ENCODE measurements at places on chromosomes 6 and 20.

DNA sequence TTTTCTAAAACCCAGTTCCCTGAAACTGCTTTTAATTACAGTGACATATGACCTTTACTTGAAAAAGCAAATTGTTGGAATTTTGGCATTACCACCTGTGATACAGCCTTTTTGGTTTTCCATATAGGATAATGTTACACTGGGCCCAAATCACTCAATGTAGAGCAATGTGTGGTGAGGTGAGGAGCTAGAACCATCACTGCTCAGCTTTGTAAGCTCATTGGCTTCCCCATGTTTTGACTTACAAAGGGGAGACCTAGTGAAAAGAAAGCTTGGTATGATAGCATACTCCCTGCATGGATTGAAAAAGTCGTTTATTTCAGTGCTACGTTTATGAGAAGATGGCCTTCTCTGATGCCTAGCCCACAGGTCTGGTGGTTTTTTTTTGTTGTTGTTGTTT, 470.4 kb upstream of the EPHA7 start:
- DNase-seq, result no peak

DNA sequence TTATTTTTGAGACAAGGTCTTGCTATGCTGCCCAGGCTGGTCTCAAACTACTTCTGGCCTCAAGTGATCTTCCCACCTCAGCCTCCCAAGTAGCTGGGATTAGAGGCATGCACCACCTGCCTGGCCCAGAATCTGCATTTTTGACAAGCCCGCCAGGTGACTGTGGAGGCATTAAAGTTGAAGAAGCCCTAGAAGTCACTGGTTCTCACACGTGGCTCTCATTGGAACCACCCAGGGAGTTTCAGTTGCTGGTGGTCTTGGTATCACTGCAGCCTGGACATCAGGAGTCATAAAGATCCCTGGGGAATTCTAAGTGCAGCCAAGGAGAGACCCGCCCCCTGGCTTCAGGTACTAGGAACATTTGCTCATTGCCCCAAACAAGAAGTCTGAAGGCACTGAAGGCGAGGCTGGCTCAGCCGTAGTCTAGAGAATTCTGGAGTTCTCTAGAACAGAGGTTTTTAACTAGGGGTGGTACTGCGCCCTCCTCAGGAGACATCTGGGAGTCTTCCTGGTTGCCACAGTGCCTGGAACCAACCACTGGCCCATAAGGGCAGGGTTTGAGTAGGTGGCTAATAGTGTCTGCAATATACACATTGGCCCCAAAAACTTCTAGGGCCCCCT, 182.8 kb downstream of the ZMYND8 start:
- no peak for DNase-seq

- DNase-seq, result no peak
Measured at GRCh38 chr20:44342248-44342647, 5.4 kb downstream of the R3HDML start.

DNA sequence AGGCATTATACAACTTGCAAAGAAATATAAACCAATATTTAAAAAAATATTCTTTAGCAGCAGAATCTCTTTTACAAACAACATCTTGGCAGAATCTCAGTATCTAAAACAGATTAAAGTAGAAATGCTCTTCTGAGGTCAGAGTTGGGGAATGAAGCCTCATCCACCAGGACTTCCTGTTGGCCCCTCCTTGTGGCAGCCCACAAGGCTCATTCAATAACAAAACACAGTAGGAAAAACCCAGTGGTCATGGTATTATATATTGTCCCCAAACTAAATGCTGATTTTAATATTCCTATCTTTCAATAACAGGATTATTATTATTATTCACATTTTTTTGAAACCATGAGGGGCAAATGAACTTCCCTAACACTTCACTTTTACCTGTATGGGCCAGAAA, 368.6 kb downstream of the BTBD9 start:
- no peak for DNase-seq

DNA sequence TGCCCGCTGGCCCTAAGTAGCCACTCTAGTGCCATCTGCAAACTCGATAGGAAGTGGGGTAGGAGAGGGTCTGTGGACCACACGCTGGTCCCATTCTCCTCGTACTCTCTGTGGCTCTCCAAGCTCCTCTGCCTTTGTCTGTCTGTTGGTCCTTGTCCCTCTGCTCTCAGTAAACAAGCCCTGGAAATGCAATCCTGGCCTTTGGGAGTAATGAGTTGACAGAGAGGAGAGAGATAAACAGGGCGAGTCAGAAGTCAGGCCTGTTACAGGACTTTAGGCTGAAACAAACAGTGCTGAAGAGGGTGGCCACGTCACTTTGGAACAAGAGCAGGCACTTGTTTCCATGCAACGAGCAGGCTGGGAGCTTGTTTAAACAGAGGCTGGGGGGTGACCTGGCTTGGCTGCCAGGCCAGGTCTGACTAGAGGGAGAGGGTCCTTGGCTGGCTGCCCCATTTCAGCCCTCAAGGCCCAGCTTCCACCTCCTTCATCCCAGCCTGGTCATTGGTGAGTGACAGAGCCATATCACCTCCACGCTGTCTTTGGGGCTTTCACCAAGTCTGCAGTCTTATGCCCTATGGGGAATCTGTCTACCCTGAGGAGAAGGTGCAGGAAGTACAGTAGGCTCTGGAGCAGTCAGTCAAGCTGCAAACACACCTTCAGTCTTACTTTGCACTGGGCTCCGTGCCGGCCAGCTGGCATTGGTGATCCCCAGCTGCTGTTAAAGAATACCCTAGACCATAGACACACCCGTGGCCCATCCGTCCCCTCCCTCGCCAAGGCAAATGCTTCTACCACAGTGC, 22.6 kb downstream of the FOXP4 start:
- DNase-seq, result no peak

DNA sequence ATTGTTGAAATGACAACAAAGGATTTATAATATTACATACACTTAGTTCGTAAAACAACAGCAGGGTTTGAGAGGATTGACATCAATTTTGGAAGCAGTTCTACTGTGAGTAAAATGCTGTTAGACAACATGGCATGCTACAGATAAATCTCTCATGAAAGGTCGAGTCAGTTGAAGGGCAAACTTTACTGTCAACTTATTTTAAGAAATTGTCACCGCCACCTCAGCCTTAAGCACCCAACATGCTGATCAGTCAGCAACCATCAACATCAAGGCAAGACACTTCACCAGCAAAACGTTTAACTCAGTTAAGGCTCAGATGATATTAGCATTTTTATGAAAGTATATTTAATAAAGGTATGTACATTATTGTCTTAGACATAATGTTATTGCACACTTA, 31.0 kb downstream of the CYB5R4 start:
- DNase-seq, result no peak

DNA sequence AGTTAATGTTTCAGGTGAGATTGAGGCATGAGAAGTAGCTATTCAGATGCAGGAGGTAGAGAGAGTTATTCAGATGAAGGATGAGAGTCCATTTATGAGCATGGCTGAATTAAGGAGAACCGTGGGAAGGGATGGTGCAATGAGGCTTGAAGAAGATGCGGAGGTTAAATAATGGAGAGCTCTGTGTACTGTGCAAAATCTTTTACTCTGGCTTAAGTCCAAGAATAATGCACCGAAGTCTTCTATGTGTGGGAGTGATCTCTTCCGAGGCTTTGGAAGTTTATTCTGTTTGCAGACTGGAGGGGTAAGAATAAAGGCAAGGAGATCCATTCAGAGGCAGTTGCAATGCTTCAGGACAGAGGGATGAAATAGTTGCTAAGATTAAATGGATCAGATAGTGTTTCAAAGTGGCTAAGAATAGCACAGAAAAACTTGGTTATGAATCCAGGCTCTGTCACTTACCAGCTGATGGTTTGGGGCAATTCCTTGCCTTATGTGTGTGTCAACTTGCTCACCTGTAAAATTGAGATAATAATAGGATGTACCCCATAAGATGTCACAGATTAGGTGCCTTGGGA, 467.1 kb downstream of the HDGFL1 start:
- DNase-seq, result no peak
